ENCODE measurements at places on chromosomes 5 and 9.

DNA sequence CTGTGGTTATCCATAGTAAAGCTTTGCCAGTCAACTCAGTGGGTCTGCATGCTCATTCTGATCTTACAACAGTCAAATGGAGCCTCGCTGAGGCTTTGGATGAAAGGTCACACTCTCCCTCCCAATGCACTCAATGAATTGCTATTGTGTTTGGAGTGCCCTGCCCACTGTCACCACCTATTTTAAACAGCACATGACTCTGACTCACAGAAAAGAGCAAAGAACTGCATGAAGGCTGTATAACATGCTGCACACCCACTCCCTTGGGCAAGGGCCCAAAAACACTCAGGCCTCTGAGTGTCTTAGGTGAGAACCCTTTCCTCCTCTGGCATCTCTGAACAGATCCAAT, 118.7 kb upstream of the CCDC112 start:
- DNase-seq: peak; percentile 97

DNA sequence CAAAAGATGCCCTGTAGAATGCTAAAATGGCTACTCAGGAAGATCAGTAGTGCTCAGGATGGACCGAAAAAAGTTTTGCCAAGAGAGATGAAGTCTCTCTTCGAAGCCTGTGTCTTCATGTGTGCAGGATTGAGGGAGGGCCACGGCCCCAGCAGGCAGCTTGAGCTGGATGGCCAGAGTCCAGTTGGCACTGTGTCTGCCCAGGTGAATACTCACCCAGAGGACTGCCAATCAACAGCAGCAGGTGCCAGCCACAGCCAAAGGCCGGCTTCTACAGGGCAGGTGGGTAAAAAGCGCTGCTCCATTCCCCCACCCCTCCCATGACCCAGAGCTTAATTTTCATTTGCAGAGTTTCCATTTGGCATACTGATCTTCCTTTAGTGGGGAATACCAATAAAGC, 287.9 kb upstream of the ZNF608 start:
- no peak for DNase-seq

DNA sequence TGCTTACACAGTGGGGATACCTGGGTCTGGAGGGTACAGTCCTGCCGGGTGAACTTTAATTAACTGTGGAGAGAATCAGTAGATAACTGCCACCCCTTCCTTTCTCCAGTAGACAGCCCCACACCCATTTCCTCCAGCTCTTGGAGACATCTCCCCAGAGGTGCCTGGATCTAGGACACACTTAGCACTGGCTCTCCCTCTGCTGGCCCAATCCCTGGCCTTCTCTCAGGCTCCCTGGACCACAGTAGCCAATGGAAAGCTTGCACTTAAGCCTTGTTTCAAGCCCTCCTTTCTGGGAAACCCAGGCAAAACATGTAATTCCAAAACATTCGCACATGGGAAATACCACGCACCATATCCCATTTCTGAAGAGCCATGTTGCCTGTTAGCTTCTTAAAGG, 169.2 kb upstream of the GAS1 start:
- DNase-seq: no peak

DNA sequence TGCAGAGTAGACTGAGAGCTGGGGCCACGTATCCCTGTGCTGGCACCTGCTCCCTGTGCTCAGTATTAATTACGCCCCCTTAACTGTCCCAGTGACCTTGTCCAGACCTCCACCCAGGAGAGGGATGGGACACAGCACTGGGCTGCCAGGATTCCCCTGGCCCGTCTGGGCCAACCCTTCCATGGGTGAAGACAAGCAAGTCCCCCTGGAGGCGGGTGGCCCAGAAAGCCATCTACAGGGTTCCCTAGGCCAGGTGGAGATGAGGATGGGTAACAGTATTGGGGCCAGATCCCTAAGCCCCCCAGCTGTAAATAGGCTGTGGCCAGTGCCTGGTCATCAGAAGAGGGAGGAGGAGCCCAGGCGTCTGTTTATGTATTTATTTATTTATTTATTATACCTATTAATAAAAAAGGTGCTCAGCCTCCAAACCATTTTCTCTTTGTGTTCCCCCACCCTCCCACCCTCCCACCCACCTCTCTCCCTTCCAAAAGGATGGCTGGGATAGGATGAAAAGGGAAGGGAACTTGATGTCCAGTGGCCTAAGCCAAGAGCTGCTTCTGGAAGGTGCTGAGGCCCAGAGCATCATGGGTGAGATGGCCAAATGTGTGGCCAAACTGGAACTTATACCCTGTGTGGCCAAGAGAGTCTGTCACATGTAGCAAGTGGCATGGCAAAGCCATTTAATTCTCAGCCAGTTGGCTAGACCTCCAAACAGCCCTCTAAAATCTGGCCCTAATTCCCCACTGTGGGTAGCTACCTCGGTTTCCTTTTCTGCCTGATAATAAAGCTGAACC, 43.4 kb upstream of the TESK1 start:
- no peak for DNase-seq

DNA sequence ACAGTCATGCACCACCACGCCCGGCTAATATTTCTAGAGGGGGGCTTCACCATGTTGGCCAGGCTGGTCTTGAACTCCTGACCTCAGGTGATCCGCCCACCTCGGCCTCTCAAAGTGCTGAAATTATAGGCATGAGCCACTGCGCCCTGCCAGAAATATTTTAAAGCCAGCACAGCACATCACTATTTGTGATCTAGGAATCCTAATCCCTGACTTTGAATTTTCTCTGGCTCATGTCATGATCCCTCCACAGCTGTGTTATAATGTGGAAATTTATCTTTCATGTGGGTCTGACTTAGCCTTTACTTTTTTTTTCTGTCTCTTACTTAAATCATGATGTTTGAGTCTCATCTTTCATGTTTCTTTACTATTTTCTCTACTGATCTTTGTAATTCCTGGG, 18.7 kb upstream of the ITGA1 start:
- no peak for DNase-seq

DNA sequence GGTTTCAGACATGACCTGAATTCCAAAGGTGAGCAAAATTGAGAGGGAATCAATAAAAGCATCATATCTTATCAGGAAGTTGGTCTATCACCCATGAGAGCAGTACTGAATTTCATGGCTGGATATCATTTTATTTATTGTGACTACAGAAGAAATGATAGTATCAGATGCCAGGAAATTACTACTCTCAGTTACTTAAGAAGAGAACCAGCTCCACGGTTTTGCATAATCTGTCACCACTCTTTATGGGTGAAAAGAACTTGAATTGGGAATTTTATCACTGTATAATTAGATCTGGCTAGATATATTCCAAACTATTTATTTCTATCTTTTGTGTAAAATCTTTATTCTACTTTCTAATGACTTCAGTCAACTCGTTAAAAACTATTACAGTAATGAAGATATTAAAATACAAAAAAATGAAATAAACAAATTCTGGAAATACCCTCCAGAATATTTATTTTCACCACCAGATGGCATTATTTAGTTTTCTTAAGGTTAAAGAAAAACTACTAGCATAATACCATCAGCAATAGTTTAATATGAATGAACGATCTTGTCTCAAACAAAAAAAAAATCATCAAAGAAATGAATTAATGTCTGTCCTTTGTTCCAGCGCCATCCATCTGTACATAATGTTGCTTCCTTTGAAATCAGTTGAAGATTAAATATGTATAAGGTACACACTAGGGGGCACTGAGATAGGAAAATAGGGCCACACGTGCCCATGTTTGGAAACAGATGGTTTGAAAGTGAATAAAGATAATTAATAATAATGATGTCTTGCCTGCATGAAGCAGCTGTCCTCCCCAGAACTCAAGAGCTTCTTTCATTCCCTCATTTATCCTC, 84.7 kb upstream of the SLCO6A1 start:
- no peak for DNase-seq

DNA sequence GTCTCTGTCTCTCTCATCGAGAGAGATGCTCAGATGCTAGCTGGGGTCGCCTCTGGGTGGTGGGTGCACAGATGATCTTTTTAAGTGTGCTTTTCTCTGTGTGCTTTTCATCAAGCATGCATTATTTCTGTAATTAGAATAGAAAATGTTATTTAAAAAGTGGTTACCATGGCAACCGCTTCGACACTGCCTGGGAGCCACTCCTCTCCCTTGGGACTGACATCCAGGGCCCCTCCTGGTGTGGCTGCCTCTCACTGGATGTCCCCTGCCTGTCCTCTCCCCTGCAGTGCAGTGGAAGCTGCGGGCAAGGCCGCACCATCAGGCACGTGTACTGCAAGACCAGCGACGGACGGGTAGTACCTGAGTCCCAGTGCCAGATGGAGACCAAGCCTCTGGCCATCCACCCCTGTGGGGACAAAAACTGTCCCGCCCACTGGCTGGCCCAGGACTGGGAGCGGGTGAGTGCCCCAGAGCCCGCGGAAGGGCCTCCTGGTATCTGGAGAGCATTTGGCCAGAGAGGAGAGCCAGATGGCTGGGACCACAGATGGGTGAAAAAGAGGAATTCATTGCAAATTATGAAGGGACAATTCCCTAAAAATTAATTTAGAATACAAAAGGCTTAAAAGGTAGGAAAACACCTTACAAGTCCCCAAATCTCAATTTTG, 34.7 kb downstream of the ADAMTSL2 start:
- DNase-seq: no peak

DNA sequence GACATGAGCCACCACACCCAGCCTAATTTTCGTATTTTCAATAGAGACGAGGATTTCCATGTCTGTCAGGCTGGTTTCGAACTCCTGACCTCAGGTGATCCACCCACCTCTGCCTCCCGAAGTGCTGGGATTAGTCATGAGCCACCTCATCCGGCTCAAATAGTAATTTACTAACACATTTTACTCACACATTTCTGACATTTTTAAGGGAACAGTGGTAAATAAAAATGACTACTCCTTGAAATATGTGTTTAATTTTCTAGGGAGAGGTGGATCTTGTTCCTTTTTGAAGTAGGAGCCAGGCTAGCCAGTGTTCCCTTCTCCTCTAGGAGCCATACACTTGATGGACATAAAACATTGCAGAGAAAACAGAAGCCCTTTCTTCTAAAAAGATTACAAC, 55.2 kb upstream of the ERBIN start:
- DNase-seq: peak; percentile 62

DNA sequence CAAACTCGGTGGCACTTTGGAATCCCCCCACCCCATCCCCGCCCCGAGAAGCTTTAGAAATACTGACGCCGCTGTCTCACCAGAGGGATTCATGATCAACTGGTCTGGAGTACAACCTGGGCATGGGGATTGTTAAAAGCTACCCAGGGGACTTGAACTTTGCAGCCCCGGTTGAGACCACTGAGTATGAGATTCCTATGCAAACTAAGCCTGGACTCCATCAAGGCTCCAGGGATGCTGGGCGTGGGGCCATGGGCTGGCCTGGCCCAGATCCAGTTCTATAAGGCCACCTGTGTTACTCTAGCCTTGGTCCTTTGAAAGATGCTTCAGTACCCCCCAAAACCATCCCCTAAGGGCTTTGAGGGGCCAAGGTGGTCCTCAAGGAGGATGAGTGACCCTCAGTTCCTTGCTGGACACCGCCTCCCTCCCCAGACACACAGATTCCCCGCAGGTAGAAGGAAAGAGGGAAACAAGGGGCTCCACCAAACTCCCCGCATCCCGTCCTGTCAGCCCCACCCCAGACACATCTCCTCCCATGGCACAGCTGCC, 68.5 kb downstream of the MRPL36 start:
- DNase-seq: no peak

GRCh38 chr5:147835386-147835798, 3.9 kb upstream of the SPINK1 start:
- no peak for DNase-seq

DNA sequence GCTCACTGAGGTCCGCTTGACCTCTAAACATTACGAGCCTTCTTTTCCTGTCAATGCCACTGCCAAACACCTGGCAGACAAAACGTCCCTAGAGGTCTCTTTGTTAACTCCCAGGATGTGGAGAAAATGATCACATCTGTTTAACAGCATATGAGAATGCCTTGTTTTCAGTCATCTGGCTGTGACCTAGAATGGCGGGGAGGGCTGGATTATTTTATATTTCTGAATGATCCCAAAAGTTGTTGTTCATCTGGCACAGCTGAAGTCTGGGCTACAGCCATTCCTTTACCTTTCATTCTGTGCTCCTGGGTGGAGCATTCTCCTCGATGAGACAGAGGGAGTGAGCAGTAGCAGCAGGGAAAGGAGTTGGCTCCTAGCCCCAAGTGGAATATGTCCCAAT, 138.2 kb downstream of the PRDM6 start:
- no peak for DNase-seq

- DNase-seq: peak; percentile 69
These were observed 47.9 kb upstream of the FKTN start for GRCh38 chr9:105510024-105510423.

GRCh38 chr9:125177888-125178287, 11.7 kb downstream of the PPP6C start:
- no peak for DNase-seq

DNA sequence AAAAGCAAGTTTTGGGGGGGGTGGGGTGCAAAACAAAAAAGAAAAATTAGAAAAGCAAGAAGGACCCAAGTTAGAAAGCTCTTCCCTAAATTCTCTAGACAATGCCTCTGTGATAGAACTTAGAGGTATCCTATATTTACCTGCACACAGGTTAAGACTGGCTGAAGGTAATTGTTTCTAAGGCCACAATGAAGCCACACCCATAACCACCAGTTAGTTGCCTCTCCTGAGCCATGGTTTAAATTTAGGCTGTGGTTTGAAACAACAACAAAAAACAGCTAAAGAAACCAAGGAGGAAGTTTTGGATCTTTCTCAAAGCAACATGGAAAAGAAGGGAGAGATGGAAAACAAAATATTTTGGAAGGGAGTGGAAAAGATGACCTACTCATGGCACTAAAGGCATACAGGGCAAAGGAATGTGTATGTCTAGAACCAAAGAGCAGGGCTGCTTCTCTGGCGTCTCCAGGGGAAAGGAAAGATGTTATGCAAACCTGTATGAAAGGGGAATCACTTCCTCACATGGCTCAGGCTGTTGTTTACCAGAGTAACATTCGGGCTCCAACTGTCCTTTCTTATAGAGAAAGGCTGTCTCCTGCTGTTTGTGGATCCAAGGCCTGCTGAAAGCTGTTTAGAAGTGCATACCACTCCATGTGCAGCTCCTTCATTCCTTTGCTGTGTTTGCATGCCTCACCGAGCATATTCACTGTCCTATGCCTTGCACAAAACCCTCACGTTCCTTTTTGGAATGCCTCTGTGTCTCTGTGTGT, 408.9 kb upstream of the MPDZ start:
- DNase-seq: peak; percentile 5

DNA sequence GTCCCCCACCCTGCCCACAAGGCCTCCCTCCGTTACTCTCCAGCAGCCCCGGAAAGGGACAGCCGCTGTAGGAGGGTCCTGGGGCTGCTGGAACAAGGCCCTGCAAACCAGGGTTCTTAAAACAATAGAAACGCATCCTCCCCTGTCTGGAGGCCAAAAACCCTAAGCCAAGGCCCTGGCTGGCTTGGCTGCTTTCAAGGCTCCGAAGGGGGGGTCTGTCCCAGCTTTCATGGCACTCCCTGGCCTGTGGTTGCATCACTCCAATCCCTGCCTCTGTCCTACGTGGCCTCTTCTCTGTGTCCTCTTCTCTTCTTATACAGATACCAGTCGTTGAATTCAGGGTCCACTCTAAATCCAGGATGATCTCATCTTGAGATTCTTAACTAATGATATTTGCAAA, 7.4 kb upstream of the UBAC1 start:
- DNase-seq: no peak
